CD4-positive, alpha-beta T cell treated with Interleukin-4 for 1 hour (primary cell): ENCODE measurements at places on chromosomes 4 and X.

- DNase-seq: peak; percentile 65
These were observed 185.6 kb downstream of the RAP1GDS1 start for GRCh38 chr4:98446499-98447375.

DNA sequence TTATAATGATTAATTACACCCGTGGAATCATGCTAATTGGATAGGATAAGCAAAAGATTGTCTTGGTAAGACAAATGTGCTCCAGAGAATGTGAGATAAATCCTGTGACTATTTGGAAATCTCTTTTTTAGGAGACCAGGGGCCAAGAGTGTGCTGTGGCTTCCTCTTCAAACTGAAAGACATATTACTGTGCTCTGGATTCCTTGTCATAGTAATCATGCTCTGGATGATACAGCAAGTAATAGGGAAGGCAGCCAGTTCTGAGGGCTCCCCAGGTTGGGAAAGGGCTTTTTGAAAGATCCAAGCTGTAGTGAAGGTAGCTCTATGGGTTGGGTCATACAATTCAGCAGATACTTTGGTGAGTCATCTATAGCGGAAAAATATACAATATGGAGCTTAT is 600.5 kb downstream of the PCDH18 start:
- DNase-seq: no peak

GRCh38 chr4:40850496-40850895 is 100.7 kb downstream of the NSUN7 start:
- DNase-seq: no peak

- DNase-seq: no peak
These were observed 294.9 kb upstream of the BOD1L1 start for GRCh38 chr4:13922459-13922858.

DNA sequence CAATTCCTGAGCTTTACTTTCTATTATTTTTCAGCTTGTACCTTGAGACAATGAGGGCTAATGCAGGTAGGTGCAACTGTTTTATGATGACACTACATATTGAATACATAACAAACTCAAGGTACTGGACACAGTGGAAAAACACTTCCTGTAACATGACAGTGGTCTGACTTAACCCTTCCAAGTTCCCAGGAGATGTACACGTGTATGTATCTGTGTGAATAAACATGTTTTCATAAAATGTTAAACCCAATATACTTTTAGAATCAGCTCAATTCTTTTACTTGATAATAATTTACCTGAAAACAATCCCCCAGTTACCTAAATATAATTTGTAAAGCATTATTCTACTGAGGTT is 1.2 kb upstream of the PPARGC1A start:
- no peak for DNase-seq

GRCh38 chr4:34280131-34280530 is 1964.2 kb downstream of the ARAP2 start:
- DNase-seq: no peak

DNA sequence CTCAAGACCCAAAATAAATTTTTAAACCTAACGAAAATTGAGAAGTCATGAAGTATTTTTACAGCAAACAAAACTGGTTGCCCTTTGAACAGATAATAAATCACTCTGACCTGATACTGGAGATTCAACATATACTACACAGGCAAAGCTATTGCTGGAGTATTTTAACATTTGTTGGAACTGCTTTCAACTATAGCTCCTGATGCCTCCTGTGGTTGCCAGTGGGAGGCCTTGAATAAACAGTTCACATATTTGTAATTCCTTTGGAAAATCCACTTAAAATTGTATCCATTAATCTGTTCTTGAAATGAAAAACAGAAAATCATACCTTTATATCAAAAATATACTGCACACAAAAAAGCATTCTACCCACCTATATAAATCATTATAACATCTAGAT is 605.1 kb downstream of the KCTD8 start:
- DNase-seq: no peak

GRCh38 chr4:38145033-38145678 is 185.0 kb downstream of the PTTG2 start:
- DNase-seq: no peak

GRCh38 chrX:136600059-136600458 is 47.9 kb upstream of the CD40LG start:
- DNase-seq: no peak

- DNase-seq: no peak
These were observed 833.3 kb upstream of the INTU start for GRCh38 chr4:126799416-126799815.

DNA sequence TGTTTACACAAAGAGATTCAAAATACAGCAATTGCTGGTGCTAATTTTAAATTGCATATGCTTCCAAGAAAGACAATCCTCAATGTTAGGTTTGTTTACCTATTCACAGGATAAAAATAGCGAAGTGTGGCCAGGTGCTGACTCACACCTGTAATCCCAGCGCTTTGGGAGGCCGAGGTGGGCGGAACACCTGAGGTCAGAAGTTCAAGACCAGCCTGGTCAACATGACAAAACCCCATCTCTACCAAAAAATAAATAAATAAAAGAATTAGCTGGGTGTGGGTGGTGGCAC is 77.7 kb downstream of the OPHN1 start:
- no peak for DNase-seq

DNA sequence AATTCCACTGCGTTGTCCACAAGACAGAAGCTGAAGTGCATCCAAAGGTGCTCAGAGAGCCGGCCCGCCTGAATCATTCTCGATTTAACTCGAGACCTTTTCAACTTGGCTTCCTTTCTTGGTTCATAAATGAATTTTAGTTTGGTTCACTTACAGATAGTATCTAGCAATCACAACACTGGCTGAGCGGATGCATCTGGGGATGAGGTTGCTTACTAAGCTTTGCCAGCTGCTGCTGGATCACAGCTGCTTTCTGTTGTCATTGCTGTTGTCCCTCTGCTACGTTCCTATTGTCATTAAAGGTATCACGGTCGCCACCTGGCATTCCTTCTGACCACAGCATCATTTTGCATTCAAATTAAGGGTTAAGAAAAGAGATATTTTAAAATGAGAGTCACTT is 115.5 kb downstream of the NFKB1 start:
- DNase-seq: no peak

DNA sequence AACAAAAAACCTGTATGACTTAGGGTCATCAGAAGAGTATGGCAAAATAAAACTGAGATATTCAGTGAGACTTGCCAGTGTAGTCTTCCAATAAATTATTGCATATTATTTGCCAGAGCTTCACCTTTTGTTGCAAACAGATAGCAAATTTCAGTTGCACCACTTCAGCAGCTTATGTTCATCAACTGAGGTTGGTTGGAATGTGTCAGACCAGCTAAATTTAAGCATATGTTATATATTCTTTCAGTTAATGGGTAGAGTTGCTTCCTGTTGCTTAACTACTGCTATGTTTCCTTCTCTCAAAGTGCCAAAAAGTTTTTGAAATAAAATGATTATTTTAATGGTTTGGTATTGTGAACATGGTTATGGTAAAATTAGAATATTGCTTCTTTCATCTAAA is 61.5 kb downstream of the GALNT7 start:
- DNase-seq: no peak

DNA sequence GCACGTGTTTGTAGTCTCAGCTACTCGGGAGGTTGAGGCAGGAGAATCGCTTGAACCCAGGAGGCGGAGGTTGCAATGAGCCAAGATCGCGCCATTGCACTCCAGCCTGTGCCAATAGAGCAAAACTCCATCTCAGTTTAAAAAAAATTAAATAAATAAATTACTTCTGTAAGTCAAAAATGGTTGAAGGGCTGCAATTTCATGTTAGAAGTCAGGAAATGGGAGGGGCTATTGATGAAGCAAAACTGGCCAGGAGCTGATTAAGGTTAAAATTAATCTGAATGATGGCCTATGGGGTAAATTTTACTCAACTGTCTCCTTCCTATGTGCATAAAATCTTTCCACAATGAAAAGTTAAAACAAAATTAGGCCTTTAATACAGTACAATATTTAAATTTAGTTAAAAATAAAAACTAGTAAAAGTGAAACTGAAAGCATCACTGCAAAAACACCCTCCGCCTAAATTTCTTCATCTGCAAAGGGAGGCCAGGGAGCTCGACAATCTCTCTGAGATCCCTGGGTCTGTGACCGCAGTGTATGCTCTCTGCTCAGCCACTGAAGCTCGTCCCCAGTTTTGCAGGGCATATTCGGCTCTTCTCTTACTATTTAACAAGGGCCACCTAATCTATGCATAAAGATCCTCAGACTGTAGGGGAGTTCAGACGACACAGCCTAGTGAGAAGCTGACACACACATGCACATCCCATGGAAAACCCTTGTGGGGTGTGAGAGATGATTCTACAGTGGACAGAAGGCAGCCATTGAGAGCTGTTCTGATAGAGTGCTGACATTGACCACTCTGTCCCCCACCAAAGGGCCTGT is 57.2 kb downstream of the IRF2 start:
- DNase-seq: peak; percentile 28

DNA sequence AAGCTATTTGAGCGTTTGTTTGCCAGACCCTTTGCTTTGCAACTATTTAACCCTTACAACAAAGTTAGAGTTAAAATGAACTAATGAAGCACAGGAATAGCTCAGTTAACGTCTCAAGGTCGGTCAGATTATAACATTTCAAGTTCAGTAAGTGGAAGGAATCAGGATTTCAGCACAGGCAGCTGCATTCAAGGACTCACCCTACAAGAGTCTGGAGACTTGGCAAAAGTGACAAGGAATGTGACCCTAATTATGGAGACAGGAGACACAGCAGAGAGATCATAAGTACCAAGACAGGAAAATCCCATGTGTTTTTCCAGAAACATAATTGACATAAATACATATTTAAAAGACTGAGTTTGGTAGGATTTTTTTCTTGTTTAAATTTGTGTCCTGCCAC is 1481.7 kb downstream of the TECRL start:
- no peak for DNase-seq

DNA sequence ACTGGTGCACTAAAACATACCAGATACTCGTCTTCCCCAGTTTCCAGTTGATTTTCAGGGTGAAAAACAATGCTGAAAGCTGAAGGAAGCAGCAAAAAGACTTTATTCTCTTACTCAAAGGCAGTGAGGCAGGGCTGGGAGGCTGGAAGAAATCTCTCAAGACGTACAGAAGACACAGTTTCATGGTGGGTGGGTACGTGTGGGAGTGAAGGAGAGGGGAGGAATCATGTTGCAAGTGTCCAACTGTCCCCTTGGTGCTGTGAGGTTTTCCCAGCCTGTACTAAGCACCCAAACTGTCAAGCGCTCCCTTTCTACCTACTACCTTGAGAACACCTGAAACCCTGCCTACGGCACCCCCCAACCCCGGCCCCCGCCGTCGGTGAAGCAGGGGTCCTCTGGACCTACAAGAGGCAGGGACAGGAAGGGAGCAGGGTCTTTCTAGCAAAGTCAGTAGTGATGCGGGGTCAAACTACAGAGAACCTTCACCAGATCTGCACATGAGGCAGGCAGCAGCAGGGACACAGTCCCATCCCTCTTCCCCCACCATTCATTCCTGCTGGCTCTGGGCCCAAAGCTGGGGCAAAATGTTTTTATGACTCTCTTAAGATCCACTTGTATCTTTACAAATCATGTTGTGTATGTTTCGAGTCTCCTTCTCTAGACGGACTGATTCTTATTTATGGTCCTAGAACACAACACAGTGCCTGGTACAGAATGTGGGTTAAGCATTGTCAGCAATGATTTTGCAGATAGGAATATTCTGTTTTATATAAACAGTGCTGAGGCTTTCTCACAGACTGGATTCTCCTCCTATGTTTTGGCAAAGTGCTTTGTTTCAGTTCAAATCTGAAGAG is 2.4 kb upstream of the SETD7 start:
- DNase-seq: no peak

DNA sequence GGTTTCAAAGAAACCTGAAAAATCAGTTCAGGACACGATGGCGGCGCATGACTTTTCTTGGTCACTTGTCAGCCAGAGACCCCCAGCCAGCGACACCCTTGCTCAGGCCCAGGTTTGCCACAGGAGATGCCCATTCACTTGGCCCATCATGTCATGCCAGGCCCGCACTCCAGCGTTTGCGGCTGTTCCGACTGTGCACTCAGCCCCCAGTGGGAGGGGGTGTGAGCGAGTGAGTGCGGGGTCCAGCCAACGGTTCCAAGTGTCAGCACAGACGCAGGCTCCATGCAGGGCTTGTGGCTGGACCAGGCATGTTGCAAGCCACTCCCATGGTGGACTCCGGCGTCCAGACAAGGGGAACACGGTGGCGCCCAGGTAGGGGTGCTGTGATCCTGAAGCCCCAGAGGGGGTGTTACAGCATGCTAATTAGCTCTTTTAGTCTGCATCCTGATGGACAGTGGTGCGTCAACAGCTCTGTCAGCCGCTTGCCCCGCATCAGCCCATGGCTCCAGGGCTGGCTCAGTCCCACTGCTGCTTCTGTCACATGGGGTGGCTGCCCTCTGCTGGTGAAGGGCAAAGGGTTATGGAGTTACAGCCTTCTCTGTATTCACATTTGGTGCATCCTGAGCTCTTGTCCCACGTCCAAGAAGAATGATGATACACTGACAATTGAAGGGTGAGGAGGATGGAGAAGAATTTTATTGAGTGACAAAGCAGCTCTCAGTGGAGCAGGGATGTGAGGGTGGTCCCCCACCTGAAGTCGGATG is 3.7 kb upstream of the MAEA start:
- DNase-seq: peak; percentile 42

DNA sequence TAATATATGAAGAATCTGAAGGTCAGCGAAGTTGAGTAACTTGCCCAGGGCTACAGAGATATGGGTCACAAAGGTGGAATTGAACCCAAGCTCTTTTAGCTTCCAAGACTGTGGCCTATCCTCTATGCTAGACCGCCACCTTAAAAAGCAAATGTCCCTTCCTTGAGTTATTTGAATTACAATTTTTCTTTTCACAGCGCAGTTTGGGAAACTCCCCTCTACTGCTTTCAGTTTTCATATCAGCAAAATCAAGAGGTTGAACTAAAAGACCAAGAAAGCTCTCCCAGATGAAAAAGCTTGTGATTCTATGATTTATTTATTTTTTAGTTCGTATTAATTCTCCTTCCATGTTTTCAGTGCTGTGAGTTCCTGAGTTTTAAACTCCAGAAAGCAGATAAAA is 174.5 kb upstream of the C1QTNF7 start:
- DNase-seq: no peak

DNA sequence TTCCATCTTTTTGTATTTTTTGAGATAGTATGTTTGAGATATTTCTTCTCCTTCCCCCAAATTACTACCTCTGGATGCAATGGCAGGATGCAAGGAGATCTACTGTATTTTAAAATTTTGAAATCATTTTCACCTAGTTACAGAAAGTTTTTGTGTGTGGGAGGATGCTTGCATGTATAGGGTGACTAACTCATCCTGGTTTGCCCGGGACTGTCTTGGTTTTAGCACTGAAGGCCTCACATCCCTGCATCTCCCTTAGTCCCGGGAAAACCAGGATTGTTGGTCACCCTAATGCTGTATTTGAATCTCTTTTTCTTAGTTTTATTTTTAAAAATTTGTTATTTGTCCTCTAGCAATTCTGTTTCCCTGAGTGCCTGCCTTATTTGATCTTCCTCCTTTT is 12.1 kb downstream of the SUPT20HL2 start:
- DNase-seq: no peak

DNA sequence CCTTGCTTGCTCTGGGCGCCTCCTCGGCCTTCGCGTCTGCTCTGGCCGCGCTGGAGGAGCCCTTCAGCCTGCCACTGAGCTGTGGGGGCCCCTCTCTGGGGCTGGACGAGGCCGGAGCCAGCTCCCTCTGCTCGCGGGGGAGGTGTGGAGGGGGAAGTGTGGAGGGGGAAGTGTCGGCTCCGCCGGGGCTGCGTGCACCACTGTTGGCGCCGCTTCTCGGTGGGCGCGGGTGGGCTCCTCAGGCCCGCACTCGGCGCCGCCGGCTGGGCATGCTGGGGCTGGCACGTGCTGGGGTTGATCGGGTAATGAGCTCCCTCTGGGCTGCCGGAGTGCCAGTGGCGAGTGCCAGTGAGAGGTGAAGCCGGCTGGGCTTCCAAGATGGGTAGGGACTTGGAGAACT is 116.7 kb downstream of the CPXCR1 start:
- DNase-seq: no peak
